ENCODE measurements at places on chromosomes 3 and 15.

- no peak for DNase-seq
These were observed 33.6 kb downstream of the PARP14 start for GRCh38 chr3:122714273-122714672.

DNA sequence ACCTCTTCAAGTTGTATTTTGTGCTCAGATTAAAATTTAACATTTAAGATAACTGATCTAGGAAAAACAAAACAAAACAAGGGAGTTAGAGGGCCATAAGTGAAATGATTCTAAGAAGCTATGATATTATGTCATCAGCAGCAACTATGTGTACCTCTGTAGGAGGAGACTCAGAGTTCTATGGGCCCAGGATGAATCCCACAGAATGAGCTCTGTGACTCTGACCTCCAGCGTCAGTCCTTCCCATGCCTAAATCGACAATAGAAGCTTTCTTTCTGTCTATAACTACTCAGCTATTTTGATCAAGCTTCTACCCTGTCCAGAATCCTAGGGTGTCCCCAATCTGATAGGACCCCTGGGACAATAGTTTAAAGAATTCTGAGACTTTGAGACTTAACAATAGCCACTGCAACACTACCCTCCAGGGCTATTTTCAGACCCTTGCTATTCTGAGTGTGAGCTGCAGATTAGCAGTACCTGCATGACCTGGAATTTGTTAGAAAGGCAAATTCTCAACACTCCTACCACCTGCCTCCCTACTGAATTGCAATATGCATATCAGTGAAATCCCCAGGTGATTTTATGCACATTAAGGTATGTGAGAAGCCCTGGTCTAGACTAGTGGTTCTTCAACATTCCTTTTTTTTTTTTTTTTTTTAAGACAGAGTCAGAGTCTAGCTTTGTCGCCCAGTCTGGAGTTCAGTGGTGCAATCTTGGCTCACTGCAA lies 66.7 kb downstream of the ARHGAP31 start:
- no peak for DNase-seq

DNA sequence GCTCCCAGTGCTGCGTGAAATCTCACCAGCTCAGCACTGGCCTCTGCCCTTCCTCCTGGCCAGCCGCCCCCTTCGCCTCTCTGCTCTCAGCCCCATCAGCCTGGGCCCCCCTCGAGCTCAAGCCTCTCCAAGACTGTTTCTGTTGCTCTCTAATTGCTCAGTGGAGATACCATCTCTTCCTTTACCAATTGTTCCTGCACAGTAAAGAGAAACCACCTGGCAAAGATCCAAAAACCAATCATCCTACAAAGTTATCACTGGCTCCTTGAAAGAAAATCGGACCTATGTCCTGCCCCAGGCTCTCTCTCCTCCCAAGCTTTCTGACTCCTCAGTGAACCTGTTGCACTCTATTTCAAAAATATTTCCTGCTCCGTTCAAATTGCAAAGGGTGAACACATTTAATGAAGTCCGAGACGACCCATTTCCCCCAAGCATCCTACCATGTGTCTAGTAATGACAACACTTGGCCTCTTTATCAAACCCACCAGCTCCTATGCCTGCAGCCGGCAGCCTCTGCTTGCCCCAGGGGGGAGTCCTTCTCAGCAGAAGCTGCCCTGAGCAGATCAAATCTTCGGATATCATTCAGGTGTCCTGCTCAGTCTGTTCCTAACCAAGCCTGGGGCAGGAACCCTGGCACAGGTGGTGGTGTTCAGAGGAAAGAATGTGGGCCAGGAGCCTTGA lies 53.7 kb upstream of the FAM174B start:
- no peak for DNase-seq

GRCh38 chr3:38099518-38099917 lies 37.4 kb downstream of the ACAA1 start:
- DNase-seq = no peak

DNA sequence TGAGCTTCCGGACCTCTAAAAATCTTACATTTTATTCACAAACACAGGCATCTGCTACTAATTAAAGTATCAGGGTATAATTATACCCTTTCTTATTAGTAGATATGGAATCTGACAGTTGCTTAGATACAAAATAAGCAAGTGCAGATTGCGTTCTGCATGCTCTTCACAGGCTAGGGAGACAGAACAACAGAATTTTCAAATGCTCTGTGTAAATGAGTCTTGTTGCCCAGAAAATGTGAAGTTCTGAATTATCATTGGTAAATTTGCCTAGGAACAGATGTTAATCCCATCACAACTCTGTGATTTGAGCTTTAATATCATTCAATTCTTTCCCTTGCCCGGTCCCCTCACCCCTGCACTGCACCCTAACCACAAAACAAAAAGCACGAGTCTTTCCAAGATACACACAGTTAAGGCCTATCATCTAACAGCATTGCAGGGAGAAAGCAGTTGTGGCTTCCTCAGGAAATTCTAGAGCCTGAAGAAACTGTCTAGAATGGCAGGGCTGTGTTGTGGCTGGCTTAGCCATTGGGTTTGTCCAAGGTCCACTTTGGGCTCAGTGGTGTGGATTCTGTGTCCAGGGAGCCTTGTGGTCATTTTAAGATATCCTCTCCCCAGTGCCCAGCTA lies 119.8 kb downstream of the PDCD6IP start:
- no peak for DNase-seq

- DNase-seq = no peak
These were observed 20.5 kb downstream of the TRH start for GRCh38 chr3:129994883-129995559.

DNA sequence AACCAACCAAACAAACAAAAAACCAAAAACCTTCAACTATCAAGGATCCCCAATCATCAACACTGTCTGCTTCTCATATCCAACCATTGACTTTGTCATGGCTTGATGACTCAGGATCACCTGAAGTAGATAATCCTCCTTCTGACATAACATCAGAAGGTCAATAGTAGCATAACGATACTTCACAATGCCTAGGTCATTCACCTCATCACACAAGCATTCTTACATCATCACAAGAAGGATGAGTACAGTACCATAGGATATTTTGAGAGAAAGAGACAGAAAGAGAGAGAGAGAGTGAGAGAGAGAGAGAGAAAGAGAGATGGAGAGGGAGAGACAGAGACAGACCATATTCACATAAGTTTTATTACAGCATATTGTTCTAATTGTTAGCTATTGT lies 42.1 kb downstream of the SPATA16 start:
- no peak for DNase-seq

- peak; percentile 16 for DNase-seq
These were observed 78.7 kb upstream of the GCNT3 start for GRCh38 chr15:59532770-59533379.

DNA sequence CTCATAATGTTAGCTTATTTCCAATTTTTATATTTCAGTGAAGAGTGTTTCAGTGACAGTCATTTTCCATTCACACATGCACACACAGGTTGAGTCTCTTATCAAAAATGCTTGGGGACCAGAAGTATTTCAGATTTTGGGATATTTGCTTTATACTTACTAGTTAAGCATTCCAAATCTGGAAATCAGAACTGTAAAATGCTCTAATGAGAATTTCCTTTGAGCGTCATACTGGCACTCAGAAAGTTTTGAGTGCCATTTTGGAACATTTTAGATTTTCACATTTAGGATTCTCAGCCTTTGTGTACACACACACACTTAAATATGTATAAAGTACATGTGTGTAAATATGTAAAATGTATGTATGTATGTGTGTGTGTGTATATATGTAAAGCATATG lies 71.0 kb downstream of the CHD2 start:
- no peak for DNase-seq

DNA sequence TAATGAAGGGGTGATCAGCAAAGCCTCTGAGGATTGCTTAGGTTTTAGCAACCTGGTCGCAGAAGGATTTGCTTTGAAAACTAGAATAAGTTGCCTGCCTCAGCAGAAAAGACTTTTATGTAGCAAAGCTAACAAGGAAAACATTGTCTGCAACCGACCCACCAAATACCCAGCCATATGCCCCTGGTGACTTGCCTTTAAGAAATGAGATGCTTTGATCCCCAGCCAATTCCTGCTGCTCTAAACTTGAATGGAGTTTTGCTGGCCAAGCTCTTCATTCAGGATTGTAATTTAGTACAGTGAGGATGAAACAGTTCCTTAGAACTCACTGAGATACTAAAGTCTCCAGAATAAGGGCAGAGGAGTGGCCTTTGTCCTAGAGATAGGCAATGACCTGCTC lies 139.8 kb upstream of the PROK2 start:
- no peak for DNase-seq

DNA sequence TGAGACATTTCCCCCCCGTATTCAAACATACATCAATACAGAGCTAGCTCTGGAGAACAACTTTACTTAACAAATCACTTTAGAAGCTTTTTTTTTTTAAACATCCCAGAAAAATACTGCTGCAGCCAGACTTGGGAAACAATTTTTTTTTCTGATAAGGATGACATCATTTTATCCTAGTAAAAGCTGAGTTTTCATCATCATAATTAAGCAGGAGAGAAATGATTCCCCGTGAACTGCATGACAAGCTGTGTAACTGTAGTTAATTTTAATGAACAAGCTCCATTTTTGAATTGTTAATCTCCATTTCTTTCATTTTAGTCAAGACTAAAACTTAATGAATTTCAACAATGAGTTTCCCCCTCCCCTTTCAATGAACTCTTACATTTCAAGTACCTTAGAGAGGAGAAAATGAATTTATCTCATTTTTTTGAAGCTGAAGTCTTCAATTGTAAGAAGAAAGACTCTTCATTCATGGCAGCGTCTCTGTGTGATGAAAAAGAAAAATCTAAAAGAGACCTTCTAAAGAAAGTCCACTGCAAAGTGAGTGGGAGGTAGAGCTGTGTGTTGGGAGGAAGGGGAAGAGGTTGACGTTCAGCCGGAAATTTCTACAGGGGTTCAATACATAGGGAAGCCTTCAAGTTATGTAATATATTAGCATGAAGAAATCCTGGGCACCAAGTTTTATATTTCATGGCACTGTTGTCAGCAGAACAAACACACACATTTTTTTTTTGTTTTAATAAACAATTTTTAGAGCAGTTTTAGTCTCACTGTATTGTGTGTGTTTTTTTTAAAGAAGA lies 31.7 kb downstream of the HES1 start:
- DNase-seq = no peak

GRCh38 chr15:73991260-73991659 lies 835 bp downstream of the STOML1 start:
- DNase-seq = no peak

GRCh38 chr15:90582553-90582952 lies 52.8 kb downstream of the CRTC3 start:
- DNase-seq = no peak

- DNase-seq = no peak
These were observed 19.8 kb upstream of the RBMS3 start for GRCh38 chr3:29261119-29261518.

DNA sequence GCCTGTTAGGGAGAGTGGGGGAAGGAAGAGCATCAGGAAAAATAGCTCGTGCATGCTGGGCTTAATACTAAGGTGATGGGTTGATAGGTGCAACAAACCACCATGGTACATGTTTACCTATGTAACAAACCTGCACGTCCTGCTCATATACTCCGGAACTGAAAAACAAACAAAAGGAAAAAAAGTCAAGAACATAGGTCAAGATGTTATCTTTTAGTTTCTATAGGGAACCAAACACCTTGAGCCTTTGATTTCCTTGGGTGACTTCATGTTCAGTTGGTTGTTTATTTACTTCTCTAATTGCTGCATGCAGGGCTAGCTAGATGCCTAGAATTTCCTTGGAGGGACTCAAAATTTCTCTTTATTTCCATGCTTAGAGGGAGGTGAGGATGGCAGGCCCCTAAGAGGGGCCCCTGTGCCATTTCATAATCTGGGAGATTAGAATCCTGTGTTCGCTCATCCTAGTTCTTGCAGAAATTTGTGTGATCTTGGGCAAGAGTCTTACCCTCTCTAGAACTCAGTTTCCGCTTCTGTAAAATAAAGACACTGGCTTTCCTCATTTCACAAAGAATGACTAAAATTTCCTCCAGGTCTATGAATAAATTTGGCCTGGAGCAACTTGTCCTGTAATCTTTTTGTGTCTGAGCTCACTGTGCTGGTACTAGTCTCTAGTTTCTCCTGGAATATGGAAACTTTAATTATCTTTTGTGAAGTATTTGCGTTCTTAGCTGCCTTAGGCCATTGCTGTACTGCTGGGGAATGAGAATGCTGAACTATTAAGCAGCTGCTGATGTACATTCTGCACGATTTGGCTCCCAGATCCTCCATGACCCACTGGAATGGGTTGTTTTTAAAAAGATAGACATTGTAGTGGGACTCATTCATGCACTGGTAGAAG lies 457.5 kb downstream of the EDEM1 start:
- DNase-seq = no peak

DNA sequence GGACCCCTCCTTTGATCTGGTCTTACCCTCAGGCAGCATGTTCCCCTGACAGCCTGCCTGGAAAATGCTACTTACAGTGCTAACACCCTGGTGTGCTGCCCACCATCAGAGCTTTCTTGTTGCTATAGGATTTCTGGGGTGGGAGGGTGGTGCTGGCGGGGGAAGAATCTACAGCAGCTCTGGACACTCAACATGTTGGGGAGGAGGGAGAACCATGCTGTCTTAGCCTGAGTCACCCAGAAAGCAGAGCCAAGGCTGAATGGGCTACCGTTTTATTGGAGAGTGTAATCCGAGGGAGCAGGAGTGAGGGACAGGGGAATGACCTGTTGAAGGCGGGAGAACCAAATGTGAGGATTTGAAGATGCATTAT lies 45.6 kb downstream of the MFSD1 start:
- DNase-seq = no peak

GRCh38 chr3:44893097-44893496 lies 18.7 kb downstream of the TGM4 start:
- DNase-seq = no peak
